ENCODE measurements at places on chromosomes 1 and 21.

DNA sequence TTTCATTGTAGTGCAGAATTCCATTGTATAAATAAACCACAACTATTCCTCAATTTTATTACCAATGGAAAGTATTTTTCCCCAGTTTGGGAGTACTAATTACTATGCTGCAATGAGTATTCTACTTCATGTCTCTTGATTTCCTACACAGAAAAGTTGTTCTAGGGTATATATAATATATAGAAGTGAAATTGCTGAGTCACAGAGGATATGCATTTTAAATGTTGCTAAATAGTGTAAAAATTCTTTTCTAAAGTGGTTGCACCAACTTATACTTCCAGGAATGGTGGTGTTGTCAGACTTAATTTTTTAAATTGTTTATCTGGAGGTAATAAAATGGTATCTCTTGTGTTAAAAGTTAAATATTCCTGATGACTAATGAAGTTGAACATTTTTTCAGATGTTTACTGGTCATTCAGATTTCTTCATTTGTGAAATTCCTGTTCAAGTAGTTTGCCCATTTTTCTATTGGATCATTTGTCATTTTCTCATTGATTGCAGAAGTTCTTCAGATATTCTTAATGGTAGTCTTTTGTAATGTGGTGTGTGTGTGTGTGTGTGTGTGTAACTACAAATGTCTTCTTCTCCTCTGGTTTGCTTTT lies 19.1 kb upstream of the MYOG start:
- DNase-seq = no peak

GRCh38 chr1:178768423-178768822 lies 43.4 kb downstream of the RALGPS2 start:
- no peak for DNase-seq

DNA sequence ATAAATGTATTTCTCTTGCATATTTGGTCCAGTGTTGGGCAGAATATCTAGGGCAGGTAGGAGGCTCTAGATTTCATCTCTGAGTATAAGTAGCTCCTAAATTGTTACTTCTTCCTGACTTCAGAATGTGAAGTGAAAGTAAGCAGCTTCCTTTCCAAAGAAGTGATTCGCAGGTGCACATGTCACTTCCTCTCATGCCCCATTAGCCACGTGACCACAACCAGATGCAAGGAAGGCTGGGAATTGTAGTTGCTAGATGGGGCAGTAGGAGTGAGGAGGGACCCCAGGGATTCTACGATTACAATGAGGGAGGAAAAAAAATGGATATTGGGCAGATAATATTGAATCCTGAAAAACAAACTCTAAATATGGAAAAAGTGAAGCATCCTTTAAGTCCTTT lies 113.2 kb upstream of the CYYR1 start:
- no peak for DNase-seq

- no peak for DNase-seq
Observed at GRCh38 chr1:187009320-187009719, 180.6 kb downstream of the PLA2G4A start.

- no peak for DNase-seq
Observed at GRCh38 chr1:64363111-64363510, 106.8 kb upstream of the CACHD1 start.

- no peak for DNase-seq
Observed at GRCh38 chr1:181896824-181897223, 164.7 kb downstream of the ZNF648 start.

GRCh38 chr21:32021319-32021994 lies 148.6 kb downstream of the HUNK start:
- DNase-seq = no peak
